ENCODE measurements at places on chromosomes 6 and 20. TPM values are rescaled to one million over a fixed set of nuclear protein-coding genes. Genes with fewer than 3 reads are reported as not detected.
A peak's percentile ranks its signal among the peaks of the same experiment; 100 is the strongest.

Gene TRIM10
- total RNA-seq: 0.36 TPM

- DNase-seq: no peak
Observed at GRCh38 chr20:31908016-31908415, 37.6 kb downstream of the TTLL9 start.

DNA sequence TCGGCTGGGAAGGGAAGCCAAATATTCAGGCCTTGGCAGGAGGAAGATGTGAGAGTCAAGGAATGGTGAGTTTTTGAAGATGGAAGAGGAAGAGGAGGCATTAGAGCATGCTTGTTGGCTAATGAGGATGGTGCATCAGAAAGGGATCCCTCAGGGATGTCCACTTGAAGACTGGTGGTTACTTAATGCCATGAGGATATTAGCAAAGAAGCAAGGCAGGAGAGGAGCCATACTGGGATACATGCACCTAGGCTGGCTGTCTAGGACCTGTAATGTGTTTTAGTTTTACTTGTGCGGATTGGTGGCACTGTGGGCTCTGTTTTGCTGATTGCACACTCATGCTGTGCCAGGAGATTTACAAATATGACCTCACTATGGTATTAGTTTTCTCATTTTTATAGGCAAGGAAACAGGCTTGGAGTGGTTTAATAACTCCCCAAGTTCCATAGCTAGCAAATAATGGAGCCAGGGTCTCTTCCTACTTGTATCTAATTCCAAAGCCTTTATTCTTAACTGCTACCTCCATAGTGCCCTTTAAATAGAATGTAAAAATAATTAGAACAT lies 37.8 kb downstream of the NCOA7 start:
- DNase-seq: no peak

DNA sequence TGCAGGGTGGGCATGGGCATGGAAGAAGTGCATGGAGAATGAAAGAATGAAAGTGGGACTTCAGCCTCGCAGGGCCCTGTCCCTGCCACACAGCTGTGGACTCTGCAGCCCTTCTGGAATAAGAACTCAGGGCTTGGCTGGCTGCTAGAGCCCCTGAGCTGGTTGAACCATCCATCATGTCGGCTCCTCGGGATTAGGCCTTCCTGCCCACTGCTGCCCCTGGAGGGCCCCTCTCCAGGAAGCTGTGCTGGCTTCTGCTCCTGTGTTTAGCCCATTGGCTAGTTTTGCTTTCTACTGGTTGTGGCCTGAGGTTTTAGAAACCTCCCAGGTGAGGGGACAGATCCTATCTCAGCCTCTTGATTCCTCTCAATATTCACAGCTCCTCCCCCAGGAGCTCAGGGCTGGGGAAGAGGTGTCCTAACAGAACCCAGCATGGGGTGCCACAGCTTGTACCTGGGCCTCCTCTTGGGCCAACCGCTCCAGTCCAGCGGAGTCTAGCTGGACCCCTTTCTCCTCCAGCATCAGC lies 7.9 kb downstream of the AARS2 start:
- no peak for DNase-seq

DNA sequence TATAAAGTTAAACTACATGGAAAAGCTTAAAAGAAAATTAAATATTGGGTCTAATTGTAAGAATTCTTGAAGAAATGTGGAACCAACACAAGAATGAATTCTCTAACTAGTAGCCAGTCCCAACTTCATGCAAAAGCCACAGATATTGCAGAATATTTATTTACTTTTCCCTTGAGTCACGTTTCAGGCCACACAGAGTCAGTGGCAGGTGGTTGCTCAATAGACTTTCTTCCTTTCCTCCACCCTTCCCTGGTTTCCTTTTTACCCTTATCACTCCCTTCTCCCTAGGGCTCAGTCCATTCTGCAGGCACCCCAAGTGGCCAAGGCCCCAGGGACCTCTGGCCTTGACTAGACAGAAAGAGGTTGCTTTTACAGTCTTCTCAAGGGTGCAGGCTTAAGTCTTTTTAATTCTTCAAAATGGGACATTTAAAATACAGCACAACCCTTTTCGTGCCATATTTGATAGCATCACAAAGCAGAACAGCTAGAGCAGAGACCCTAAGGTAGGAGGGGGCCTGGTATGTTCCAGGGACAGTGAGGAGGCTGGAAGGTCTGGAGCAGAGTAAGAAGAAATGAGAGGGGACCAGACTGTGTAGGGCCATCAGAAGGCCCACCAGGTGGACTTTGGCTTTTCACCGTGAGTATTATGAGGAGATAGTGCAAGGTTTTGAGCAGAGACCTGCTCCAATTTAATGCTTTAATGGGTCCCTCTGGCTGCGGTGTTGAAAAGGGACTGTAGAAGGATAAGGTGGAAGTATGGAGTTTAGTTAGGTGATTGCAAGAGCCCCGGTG lies 65.0 kb downstream of the HDDC2 start:
- DNase-seq: no peak

- no peak for DNase-seq
Observed at GRCh38 chr20:11689262-11689661, 228.4 kb upstream of the BTBD3 start.

Gene TSBP1
- not detected for total RNA-seq

- no peak for DNase-seq
Observed at GRCh38 chr6:98416027-98416426, 418.3 kb upstream of the POU3F2 start.

GRCh38 chr20:48747840-48748414 lies 79.9 kb downstream of the PREX1 start:
- DNase-seq: no peak

Gene TRERF1
- total RNA-seq: 6.4 TPM

DNA sequence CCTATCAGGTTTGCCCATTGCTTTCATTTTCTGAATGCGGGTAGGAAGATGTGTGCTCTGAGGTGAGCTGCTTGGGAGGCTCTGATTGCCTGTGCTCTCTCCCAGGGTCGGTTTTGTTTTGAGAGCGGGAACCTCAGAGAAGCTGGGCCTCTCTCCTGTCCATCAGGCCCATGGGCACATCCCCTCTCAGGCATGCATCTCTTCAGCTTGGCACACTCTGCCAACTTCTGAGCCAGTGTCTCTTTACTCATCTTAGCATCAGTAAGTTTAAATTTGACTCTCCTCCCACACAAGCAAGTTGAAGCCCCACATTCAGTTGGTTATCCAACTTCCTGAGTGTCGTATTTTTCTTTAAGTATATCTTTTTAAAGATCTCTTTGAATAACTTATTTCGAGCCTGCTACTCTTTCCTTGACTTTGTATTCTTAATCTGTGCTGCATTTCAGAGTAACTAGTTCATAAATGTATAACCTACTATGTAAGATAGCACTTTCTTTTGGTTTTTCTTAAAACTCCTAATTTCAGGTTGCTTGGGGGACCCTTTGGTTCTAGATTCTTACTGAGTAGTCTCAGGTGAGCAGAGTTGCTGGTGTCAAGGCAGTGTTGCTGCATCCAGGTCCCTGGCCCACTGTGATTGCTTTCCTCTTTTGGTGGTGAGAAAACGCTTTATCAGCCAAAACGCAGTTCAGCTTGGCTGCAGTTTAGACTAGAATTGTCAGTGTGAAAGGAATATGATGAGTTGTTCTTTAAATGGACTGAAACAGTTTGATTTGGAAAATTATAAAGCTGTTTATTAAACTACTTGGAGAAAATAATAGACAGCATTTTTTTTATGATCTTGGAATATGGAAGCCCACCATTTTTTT lies 54.8 kb downstream of the SNX9 start:
- no peak for DNase-seq

GRCh38 chr20:5913166-5913565 lies 37.2 kb downstream of the TRMT6 start:
- DNase-seq: no peak

- no peak for DNase-seq
Observed at GRCh38 chr6:116941727-116942126, 64.7 kb downstream of the RFX6 start.

- no peak for DNase-seq
Observed at GRCh38 chr20:36519012-36519719, 22.2 kb upstream of the MYL9 start.

DNA sequence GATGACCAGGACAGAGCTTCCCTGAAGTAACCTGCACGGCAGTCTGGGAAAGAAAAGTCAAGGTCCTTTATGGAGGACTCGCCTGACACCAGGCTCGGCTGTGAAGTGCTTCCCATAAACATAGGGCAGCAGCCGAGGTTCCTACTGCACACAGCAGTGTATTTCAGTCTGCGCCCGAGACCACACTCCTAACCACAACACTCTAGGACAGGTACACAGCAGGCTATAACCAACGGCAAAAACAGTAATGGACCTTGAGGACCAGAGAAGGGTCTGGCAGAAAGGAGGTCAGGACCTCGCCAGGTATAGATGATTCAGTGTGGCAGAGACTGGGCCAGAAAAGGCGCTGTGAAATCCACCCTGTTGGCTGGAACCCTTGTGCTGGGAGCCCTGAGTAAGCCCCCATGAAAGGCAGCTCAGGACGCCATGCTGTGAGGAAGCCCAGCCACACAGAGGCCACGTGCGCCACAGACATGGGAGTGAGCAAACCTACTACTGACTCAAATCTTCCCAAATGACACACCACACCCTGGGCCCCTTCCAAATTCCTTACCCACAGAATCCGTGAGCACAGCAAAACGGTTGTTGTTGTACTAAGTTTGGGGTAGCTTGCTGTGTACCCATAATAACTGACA lies 129.6 kb upstream of the CST7 start:
- no peak for DNase-seq

DNA sequence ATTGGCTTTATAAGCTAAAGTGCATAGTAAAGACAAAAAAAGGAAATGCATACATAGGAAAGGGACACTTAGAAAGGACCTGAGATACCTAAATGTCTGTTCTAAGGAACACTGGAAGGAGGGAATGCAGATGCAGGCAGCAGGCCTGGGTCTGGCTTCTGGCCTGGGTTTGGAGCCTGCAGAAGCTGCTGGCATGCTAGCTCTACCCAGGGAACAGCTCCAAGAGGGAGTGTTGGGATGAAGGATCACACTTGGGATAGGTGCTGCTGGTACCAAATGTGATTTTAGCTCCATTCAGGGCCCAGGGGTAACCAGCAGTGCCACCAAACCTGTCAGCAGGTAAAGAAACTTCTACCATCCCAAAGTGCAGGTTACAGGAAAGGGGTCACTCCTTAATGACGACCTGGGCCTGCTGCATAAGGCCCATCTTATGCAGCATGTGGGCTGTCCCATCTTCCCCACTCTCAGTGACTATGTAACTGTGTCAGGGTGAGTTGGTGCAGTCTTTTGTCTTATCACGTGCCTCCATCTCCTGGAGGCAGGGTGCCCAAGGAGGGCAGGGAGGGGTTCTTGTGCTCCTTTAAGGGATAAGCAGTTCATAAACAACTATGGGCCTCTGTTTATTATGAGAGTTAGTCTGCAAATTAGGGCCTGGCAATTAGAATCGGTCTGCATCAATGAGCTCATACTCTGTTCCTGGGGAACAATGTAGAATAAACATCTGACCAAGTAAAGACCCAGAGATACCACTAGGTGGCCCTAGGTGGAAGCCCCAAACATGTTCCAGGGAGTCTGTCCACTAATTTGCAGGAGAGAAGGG lies 26.9 kb downstream of the DDX27 start:
- DNase-seq: peak; percentile 32

Gene SNPH
- 12.8 TPM for total RNA-seq

- DNase-seq: no peak
Observed at GRCh38 chr6:128713461-128713860, 169.5 kb upstream of the LAMA2 start.

Gene KIFC1
- 12.3 TPM for total RNA-seq

Gene TAF4
- 18.1 TPM for total RNA-seq

DNA sequence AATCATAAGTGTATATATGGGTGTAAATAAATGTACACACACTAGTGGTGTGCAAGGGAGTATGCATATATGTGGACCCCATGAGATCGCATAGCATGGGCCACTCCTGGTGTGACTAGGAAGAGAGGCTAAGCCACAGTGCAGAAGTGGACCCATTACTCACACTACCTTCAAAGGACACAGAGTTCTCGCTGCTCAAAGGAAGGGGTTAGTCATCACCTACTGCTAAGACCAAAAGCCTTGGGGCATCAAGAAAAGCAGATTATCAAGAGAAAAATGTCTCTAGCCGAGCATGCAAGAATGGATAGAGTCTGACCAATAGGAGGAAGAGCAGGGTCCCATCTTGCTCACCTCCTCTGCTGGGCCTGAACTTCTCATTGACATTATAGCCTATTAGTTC lies 195.5 kb downstream of the MAFB start:
- no peak for DNase-seq

- DNase-seq: no peak
Observed at GRCh38 chr6:3520281-3521230, 63.7 kb upstream of the SLC22A23 start.

Gene RBM24
- 6.2 TPM for total RNA-seq

DNA sequence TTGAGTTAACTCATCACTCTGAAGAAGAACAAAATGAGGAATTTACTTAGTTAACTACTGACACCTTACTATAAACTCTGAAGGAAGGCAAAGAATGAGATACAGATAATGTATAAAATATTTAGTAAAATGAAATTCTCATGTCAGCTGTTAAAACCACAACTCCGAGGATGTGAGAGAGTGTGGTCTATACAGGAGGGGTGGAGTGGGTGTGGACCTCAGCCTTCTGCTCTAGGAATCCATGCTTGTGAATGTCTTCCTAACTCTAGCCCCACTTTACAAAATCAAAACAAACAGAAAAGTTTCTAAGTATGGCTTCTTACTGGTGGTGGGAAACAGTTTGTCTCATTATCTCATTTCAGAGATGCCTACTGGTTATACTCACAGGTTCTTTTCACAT lies 14.2 kb downstream of the PPP1R14C start:
- DNase-seq: no peak

DNA sequence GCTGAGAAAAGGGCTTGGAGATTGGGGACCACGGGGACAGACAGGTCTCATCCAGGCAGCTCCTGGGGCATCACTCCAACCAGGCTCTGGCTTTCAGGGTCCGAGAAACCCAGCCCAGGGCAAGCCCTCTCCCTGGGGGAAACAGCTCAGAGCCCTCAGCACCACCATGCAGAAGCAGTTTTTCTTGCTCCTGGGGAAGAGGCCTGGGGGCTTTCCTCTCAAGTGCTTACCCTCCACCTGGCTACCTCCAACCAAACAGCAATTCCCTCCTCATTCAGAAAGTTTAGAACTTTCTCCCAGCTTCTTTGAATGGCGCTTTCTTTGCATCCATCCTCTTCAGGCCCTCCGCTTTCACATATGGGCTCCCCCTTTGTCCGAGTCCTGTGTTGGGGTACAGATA lies 110.4 kb upstream of the PHACTR3 start:
- no peak for DNase-seq

Gene DUSP15
- 6.1 TPM for total RNA-seq

DNA sequence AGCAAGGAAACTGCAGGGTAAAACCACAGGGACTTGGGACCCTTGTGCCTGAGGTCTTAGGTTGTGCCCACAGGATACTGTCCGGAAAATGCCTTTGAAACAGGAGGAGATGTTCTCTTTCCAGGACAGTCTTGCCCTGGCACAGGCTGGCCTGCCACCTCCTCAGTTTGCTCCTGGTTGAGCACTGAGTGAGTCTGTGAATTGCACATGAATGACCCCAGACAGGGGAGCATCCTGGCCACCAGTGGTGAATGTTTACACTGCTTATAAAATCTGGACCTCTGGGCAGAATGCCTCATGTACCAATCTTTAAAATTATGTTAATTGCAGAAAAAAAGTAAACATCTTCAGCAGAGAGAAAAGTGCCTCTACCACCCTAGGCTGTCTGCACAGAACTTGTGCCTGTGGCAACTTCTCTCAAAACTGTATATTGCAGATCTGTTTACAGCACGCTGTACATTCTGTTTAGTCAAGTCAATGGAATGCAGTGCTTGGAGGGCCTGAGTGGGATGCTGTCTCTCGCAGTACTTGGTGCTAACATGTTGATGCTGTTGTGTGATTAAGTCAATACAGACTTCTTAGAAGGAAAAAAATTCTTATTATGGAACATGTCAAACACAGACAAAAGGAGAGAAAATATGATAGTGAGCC lies 242.1 kb downstream of the SOD2 start:
- no peak for DNase-seq

Gene ULBP2
- total RNA-seq: 3.2 TPM

- DNase-seq: no peak
Observed at GRCh38 chr6:42436825-42437224, 14.9 kb downstream of the TRERF1 start.
